Nephron progenitor cell (in vitro differentiated cells): ENCODE measurements at places on chromosomes 13 and 19.

DNA sequence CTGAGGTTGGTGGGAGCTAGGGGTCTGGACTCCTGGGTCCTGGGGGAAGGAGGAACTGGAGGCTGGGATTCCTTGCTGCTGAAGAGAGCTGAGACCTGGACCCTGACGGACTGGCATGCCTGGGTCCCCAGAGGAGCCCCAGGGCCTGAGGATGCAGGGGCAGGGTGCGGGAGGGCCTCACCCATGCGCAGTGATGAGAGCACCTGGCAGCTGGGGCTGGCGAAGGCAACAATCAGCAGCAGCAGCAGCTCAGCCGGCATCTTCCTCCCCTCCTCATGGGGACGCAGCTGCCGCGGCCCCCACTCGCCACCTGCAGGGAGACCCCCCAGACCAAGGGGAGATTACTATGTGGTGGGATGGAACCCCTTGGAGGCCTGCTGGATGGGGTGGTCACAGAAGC is 4.5 kb downstream of the GRIK5 start:
- DNase-seq = no peak

- no peak for DNase-seq
Measured at GRCh38 chr19:2331601-2332246, 3.2 kb downstream of the SPPL2B start.

DNA sequence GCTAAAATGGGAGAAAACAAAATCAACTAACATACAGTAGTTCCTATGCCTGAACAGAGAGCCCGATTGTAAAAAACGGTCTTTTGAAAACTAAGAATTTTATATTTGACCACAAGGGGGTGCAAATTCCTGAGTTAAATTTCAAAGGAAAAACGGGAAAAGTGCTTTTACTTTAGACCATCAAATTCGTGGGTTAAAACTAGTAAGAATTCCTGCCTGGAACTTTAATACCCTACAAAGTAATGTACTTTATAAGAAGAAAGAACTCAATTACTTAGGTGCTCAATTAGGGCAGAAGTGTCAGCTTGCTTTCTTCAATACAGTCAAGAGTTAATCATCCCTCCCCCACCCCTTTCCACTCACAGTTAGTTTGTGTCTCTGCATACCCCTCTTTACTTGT is 69.8 kb downstream of the KCNRG start:
- peak; percentile 5 for DNase-seq

DNA sequence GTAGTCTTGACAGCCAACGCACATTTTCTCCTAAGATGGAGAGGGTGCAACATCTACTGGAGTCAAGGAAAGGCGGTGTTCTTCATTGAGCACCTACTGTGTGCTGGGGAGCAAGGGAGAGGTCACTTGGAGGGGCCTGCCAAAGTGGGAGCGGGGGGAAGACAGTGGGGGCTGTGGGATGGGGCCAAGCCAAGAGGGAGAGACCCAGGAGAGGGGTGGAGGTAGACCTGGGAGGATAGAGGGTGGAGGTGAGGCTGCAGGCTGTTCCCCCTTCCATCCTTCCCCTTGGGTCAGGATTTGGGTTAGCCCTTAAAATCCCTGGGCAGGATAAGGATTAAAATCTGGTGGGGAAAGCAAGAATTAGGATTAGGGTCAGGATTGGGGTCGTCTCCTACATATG is 1.7 kb upstream of the PLPP2 start:
- DNase-seq = no peak

DNA sequence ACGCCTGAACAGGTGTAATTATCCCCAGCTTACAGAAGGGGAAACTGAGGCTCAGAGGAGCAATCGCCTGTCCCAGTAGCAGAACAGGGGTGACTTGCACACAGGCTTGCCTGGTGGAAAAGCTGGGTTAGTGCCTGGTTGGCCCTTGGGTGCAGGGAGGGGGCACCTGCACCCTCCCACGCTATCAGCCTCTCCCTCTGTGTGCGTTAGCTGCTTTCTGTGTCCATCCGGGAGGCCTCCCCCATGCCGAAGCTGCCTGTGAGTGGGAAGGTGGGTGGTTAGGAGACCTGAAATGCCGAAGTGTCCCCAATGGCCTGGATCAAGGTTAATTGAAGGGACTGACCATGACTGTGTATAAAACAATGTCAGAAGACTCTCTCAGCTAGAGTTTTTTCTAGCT is 295.0 kb downstream of the ZNF536 start:
- no peak for DNase-seq

- DNase-seq = no peak
Measured at GRCh38 chr13:26348966-26349365, 95.0 kb downstream of the CDK8 start.

DNA sequence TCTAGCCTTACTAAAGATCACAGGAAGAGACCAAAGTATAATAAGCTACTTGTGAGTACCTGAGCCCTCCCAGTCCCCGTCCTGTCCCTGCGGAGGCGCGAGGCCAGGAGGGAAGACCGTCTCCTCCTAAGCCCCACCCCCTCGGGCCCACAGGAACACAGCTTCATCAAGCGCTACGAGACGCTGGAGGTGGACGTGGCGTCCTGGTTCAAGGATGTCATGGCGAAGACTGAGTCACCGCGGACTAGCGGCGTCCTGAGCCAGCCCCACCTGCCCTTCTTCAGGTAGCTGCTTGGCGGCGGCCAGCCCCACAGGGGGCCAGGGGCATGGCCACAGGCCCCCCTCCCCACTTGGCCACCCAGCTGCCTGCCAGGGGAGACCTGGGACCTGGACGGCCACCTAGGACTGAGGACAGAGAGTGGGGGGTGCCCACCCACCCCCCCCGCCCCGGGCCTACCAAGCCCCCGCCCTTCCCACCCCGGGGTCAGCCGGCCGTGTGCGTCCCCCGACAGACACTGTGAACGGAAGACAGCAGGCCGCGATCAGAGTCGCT is 2.4 kb upstream of the TGFBR3L start:
- no peak for DNase-seq

- DNase-seq = peak; percentile 94
Measured at GRCh38 chr13:27362064-27362751, 62.2 kb upstream of the GTF3A start.

DNA sequence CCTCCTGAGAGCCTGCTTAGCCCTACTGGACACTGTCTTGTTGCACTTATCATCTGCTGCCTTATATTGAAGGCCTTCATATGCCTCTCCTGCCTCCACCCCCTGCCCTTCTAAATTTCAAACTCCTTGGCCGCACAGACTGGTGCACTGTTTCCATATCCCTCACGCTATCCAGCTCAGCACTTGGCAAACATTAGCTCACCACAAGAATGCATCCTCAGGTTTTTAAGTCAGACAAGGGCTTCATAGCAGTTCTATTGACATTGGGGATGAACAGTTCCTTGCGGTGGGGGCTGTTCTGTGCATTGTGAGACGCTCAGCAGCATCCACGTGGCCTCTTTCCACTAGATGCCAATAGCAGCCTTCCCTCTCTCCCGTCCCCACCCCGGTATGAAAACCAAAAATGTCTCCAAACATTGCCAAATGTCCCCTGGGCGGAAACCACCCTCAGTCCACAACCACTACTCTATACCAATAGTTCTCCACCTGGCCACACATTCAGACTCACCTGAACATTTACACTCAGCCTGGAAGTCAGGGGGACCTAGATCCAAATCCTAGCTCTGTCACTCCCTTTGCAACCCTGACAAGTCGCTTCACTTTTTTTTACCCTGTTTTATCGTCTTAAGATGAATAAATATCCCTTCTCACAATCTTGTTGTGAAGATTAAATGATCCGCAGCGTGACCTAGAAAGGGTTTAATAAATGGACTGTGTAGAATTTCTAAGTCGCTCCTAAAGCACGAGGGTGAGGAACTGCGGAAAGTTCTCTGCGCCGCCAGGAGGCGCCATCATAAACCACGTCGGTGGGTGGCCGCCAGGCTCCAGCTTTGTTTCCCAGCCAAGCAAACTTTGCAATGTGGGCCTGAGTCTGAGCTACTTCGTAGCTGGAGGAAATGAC is 3.6 kb upstream of the CEACAM3 start:
- peak; percentile 47 for DNase-seq

DNA sequence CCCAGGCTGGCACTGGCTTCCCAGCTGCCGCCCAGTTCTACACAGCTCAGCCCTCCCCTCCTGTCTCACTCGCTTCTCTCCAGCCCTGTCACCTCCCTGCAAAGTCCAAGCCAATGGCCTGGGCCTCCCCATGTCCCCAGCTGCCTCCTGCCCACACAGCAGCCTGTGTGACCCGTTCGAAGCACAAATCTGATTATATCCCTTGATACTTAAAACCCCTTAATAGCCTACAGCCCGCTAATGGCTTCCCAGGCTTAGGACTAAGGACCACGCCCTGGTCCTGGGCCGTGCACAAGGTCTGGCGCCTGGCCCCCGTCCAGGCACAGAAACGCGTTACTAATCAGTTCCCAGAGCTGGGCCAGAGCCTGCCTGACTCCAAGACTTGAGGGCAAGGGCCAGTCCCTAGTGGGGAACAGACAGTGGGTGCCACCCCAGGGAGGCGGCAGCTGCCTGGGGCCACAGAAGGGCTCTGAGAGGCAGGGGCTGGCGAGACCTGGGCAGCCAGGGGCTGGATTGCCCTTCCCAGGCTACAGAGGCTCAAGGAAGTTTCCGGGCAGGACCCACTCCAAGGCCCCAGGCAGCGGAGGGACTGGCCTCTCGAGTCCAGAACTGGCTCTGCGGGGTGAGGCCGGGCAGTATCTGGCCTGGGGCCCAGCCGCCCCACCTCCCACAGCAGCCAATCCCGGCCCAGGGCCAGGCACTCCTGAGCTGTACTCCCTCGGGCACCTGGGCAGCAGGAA is 10.4 kb downstream of the XAB2 start:
- DNase-seq = no peak
